ENCODE measurements at places on chromosomes 5 and 9.
A peak's percentile ranks its signal among the peaks of the same experiment; 100 is the strongest.

- H3K27ac ChIP-seq: no peak overlapping the region
- H3K27me3 ChIP-seq: no peaks in the 10 kb centered on the region
- no peak for DNase-seq
- H3K4me3 ChIP-seq: no peak overlapping the region
- H3K36me3 ChIP-seq: no peaks in the 10 kb centered on the region
Measured at GRCh38 chr5:178174456-178174855, 12.7 kb downstream of the GMCL2 start.

DNA sequence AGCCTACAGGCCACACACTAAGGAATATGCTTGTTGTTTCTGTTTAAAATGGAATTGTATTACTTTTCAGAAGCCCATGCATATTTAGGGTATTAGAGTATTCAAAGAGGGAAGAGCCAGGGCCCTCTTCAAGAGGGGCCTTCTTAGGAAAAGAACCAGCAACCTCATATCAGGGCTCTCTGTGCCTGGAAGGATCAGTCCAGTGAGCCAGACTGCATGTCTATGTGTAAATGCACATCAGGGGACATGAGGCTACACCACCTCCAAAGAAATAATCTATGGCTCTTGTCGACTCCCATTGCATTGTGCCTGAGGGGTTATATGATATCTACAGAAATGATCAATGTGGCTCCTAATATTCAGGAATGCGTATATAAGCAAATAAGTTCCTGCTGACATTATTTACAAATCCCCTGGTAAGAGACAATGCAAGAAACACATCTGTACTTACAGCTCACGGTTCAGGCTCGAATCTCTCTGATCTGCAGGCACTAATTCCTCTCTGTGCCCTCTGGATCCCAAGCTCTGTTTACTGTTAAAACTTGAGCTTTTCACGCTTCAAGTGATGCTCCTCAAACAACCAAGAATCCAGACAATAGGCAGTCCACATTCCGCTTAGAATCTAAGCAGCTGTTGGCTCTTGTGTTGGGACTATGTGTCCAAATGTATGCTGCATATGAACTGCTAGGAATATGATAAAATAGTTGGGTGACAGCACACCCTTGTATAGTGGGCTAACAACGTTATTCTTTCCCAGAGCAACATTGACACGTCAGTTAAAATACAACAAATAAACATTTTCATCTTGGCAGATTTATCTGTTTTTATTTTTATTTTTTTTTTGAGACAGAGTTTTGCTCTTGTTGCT lies 150.2 kb upstream of the KLF9 start:
- H3K27me3 ChIP-seq: no peaks in the 10 kb centered on the region
- H3K4me3 ChIP-seq: no peak overlapping the region
- peak overlapping the region; percentile 42 for H3K27ac ChIP-seq
- H3K4me1 ChIP-seq: peaks cover 20% of the 10 kb centered on the region
- H3K36me3 ChIP-seq: no peaks in the 10 kb centered on the region

- no peaks in the 10 kb centered on the region for H3K4me1 ChIP-seq
- H3K4me3 ChIP-seq: no peak overlapping the region
- H3K27me3 ChIP-seq: no peaks in the 10 kb centered on the region
- no peaks in the 10 kb centered on the region for H3K36me3 ChIP-seq
- no peak overlapping the region for H3K27ac ChIP-seq
- DNase-seq: no peak
Measured at GRCh38 chr5:149156435-149157083, 15.3 kb downstream of the ABLIM3 start.

DNA sequence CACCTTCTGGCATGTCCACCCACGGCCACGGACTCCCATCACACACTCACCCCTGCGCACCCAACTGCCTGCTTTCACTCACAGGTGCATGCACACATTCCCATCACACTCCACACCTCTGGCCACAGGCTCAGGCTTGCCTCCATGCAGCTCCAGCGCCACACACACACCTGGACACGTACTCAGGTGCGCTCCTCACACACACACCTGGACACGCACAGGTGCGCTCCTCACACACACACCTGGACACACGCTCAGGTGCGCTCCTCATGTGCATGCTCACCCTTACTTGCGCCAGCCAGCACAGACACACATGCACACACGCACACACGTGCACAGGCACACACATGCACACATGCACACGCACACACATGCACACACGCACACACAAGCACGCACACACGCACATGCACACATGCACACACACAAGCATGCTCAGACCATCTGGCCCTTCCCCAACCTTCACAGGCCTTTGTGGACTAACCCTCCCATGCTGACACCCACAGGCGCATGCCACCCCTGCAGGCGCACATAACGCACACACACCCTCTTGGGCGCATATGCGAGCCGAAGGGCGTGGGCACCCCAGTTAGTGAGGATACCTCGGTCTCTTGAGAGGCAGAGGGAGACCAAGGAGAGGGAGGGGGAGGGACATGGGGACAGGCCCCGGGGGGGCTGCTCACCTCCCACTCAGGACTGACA lies 8.3 kb downstream of the GRIN1 start:
- no peaks in the 10 kb centered on the region for H3K4me1 ChIP-seq
- no peak overlapping the region for H3K27ac ChIP-seq
- no peaks in the 10 kb centered on the region for H3K36me3 ChIP-seq
- H3K4me3 ChIP-seq: no peak overlapping the region

GRCh38 chr9:70484232-70485130 lies 70.0 kb upstream of the KLF9 start:
- no peaks in the 10 kb centered on the region for H3K27me3 ChIP-seq
- H3K27ac ChIP-seq: no peak overlapping the region
- H3K36me3 ChIP-seq: no peaks in the 10 kb centered on the region
- H3K4me1 ChIP-seq: no peaks in the 10 kb centered on the region
- H3K4me3 ChIP-seq: no peak overlapping the region

DNA sequence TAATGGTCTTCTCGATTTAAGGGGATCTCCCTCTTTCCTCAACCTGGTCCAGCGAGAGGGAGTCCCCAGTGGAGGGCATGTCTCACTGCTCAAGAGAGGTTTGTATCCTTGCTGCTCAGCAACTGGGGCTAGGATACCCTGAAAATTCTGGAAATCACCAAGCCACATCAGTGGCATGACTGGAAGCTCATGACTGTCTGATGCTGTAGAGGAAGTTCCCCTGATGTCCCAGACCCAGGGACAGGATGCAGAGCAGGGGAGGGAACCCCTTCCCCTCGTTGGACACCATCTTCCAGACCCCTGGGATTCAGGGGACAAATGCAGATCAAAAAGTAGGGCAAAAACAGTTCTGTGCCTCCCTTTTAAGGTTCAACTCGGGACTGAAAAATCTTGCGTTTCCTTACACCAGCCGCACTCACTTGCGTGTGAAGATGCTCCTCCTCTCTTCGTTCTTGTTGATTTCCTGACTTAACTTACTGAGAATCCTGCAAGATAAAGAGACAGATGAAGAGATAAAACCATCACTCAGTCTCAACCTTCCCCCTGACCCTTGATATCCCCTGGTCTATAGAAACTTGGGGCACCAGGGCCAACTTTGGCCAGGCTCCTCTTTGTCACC lies 22.1 kb downstream of the LCP2 start:
- H3K36me3 ChIP-seq: peaks cover 52% of the 10 kb centered on the region
- peak overlapping the region; percentile 15 for H3K4me3 ChIP-seq
- H3K4me1 ChIP-seq: peaks cover 81% of the 10 kb centered on the region
- peak; percentile 53 for DNase-seq
- no peaks in the 10 kb centered on the region for H3K27me3 ChIP-seq

- no peak overlapping the region for H3K4me3 ChIP-seq
- DNase-seq: no peak
- no peak overlapping the region for H3K27ac ChIP-seq
- H3K36me3 ChIP-seq: no peaks in the 10 kb centered on the region
Measured at GRCh38 chr9:122164286-122164685, 4.6 kb downstream of the MORN5 start.

DNA sequence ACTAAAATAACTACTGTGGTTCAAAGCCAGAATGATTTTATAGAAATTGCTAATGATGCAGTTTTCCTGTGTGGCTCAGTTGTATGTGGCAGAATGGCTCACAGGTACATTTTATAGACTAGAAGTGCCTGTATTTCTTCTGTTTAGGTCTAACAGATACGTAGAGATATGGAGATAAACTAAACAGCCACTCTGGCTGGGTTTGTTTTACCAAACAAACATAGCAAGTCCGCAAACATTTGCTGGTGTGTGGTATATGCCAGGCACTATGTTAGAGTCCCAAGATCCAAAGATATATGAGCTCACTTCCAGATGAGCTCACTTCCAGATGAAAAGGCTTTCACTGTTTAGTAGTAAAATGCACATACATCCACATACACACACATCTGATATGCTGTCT lies 24.4 kb downstream of the ADRB2 start:
- no peak overlapping the region for H3K27ac ChIP-seq
- no peaks in the 10 kb centered on the region for H3K36me3 ChIP-seq
- no peak for DNase-seq
- H3K4me1 ChIP-seq: peaks cover 21% of the 10 kb centered on the region

GRCh38 chr5:171630350-171631065 lies 155.1 kb upstream of the SMIM23 start:
- H3K4me1 ChIP-seq: no peaks in the 10 kb centered on the region
- no peak overlapping the region for H3K4me3 ChIP-seq
- no peak overlapping the region for H3K27ac ChIP-seq
- H3K27me3 ChIP-seq: no peaks in the 10 kb centered on the region

DNA sequence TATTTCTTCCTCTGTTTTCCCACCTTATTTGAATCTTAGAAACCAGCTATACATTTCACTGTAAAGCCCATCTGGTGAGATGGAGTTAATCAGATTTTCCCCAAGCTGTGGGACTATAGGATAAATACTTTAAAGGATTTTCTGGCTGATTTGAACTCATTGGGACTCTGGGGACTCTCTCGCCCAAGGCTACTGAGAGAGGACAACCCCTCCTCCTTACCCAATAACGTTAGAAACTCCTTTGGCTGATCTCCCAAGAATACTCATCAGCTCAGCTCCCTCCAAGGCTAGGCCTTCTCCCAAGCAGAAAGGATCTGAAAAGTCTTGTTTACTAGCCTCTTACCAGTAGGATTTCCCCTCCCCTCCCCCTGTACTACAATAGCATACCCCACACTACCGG lies 1.5 kb upstream of the GLRA1 start:
- no peak overlapping the region for H3K27ac ChIP-seq
- H3K4me3 ChIP-seq: no peak overlapping the region
- H3K36me3 ChIP-seq: no peaks in the 10 kb centered on the region
- H3K27me3 ChIP-seq: peaks cover 4% of the 10 kb centered on the region

- H3K4me3 ChIP-seq: no peak overlapping the region
- H3K27ac ChIP-seq: no peak overlapping the region
- DNase-seq: no peak
- peaks cover 19% of the 10 kb centered on the region for H3K36me3 ChIP-seq
- peaks cover 7% of the 10 kb centered on the region for H3K4me1 ChIP-seq
Measured at GRCh38 chr9:134027561-134027960, 2.3 kb downstream of the BRD3OS start.

- H3K27ac ChIP-seq: no peak overlapping the region
- H3K27me3 ChIP-seq: no peaks in the 10 kb centered on the region
- H3K4me1 ChIP-seq: no peaks in the 10 kb centered on the region
Measured at GRCh38 chr9:10706788-10707187, 94.0 kb upstream of the PTPRD start.

- no peak overlapping the region for H3K4me3 ChIP-seq
- H3K36me3 ChIP-seq: no peaks in the 10 kb centered on the region
- H3K27ac ChIP-seq: no peak overlapping the region
- H3K27me3 ChIP-seq: no peaks in the 10 kb centered on the region
Measured at GRCh38 chr5:121273833-121274433, 577.7 kb upstream of the FTMT start.

DNA sequence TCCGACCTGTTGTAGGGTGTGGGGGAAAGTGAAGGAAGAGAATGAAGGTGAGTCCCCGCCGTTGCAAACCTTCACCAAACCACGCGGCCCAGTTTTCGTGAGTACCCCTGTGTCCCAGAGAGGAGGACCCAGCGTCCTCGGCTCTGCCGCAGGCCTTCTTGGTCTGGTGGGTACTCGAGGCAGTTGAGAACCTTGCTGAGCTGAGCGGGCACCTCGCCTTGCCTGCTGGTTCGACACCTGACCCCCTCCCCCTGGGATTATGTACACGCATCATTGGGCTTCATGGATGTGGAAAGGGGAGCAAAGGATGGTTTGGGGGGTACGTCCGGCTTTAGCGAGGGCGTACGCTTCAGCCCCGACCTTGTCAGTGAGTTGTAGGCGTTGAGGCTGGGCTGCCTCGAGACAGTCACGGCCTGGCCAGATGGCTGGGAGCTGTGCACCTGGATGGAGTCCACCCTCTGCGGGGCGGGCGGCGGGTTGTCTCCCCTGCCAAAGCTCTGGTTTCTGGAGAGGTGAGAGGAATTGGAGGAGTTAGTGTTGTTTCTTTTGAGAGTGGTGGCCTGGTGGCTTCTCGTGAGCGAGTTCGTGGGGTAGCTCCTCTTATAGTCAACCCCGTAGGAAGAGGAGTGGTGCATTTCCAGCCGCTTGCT lies 128.1 kb downstream of the SEMA6A start:
- peaks cover 3% of the 10 kb centered on the region for H3K36me3 ChIP-seq
- H3K4me1 ChIP-seq: no peaks in the 10 kb centered on the region
- H3K27me3 ChIP-seq: no peaks in the 10 kb centered on the region
- DNase-seq: no peak
- H3K27ac ChIP-seq: no peak overlapping the region
- no peak overlapping the region for H3K4me3 ChIP-seq

DNA sequence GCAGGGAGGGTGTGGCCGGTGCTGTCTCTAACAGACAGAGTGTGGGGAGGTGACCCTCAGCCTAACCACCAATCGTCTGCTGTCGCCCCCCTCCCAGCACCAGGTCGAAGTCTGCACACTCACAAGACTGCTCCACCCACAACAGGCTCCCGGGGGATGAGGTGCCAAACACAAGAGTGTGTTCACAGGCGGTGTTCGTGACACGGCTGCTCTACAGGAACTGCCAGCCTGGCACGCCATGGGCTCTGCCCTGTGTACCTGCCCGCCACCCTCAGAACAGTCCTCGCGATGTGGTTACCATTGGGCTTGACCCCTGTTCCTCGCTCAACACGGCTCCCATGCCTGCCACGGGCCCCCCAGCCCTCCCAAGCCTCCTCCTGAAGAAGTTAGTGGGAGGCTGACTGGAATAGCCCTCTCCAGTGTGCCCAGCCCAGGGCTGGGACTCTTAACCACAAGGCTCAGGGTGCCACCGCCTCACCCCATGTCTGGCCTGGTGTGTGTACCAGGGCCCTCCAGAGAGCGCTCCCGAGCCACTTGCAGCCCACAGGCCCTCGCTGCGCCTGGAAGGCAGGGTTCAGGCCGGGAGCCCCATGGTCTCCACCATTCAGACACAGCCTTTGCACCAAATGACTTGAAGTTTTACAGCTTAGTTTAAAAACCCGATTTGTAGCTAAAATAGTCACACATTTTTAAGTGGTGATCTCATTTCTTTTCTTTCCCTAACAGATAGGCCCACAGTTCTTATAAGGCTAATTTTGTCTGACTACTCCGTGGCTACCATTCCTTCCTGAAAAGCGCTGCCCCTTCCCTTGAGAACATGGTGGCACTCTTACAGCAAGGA lies 102.5 kb downstream of the CAMSAP1 start:
- peaks cover under 1% of the 10 kb centered on the region for H3K36me3 ChIP-seq
- H3K4me3 ChIP-seq: no peak overlapping the region
- DNase-seq: no peak
- H3K27ac ChIP-seq: no peak overlapping the region
- no peaks in the 10 kb centered on the region for H3K27me3 ChIP-seq

All from effector memory CD4-positive, alpha-beta T cell (primary cell).